HT1080 (cell line): ENCODE measurements at places on chromosomes 3 and 15. TPM values are rescaled to one million over a fixed set of nuclear protein-coding genes. Genes with fewer than 3 reads are reported as not detected.

- DNase-seq: no peak
Observed at GRCh38 chr3:186258968-186259367, 103.1 kb downstream of the DGKG start.

- no peak for DNase-seq
Observed at GRCh38 chr3:11635680-11636393, 7.9 kb downstream of the VGLL4 start.

GRCh38 chr15:74464897-74465296 is 3.9 kb upstream of the UBL7 start:
- DNase-seq: peak; percentile 26

Gene INTS14
- total RNA-seq: 34.1 and 46.5 TPM in 2 replicates

Gene GHSR
- not detected in 2 replicates for total RNA-seq

DNA sequence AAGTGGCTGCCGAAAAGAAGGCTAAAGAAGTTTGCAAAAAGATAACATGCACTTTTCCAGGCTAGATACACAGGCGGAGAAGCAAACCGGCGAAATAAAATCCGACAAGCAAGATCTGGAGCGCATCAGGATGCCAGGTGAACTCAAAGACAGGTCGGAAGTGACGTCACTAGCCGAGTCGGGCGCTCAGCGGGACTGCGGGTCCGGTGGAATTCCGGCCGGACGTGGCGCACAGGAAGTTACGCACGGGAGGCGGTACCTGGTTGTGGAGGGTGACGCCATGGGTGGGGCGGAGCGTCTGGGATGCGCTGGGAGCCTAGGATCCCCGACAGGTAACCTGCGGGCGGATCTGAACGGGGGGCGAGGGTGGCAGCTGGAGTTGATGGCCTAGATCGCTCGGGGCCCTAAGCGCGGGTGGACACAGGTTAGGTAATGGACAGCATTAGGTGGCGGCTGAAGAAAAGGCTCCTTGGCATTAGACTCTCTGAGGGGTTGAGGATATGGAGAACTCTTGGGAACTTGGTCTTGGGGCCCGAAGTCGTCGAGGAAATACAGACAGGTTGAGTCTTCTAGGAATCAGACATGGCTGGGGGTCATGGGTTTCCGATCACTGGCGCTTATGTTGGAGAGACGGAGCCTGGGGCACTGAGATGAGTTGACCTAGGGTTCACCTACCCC is 29.0 kb upstream of the EHHADH start:
- peak; percentile 93 for DNase-seq

DNA sequence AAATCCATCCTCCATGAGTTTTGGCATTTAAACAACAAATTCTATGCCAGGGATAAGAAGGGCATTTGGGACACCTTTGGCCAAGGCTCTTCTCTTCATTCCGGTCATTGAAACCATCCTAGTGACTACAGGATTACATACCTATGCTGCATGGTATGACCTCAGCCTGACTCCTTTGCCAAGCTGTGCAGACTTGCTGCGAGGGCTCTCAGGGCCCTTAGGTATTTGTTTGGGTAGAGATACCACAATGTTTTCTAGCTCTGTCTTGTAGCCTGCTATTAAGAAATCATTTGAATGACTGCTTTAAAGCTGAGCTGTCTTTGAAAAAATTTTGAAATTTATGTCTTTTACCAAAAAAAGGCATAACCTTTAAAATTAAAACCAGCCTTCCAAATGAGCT is 749.8 kb upstream of the SGO1 start:
- no peak for DNase-seq

GRCh38 chr3:105876780-105877327 is 8.0 kb upstream of the CBLB start:
- DNase-seq: no peak

Gene EBLN2
- 1.6 and 1.9 TPM in 2 replicates for total RNA-seq

GRCh38 chr3:105032541-105032940 is 334.2 kb upstream of the ALCAM start:
- DNase-seq: no peak
